Glutamatergic neuron (in vitro differentiated cells): ENCODE measurements at places on chromosomes 5 and 9. TPM values are rescaled to one million over a fixed set of nuclear protein-coding genes. Genes with fewer than 3 reads are reported as not detected.

CREBRF gene
- 16.6 TPM for total RNA-seq

ADAMTS12 gene
- 0.54 TPM for total RNA-seq

PAIP1 gene
- total RNA-seq, result 127 TPM

BHMT2 gene
- not detected for total RNA-seq

CARTPT gene
- not detected for total RNA-seq

GPR151 gene
- not detected for total RNA-seq

PTAR1 gene
- 49.9 TPM for total RNA-seq

ENC1 gene
- total RNA-seq, result 302 TPM

RALGPS1 gene
- 23.8 TPM for total RNA-seq

LCN2 gene
- not detected for total RNA-seq

MSMP gene
- not detected for total RNA-seq

NEUROG1 gene
- 222 TPM for total RNA-seq

IPO11 gene
- total RNA-seq, result 23.5 TPM
